Dermis lymphatic vessel endothelial cell (primary cell): ENCODE measurements at places on chromosomes 11 and 22. TPM values are rescaled to one million over a fixed set of nuclear protein-coding genes. Genes with fewer than 3 reads are reported as not detected.

MAJIN gene
- total RNA-seq, result not detected in 2 replicates

TRIM22 gene
- 30.5 and 46.6 TPM in 2 replicates for total RNA-seq

TSPO gene
- total RNA-seq, result 233 and 274 TPM in 2 replicates

APOBEC3G gene
- 4.3 and 6.7 TPM in 2 replicates for total RNA-seq

CDC45 gene
- total RNA-seq, result 3.1 and 4.0 TPM in 2 replicates

TSSK2 gene
- not detected in 2 replicates for total RNA-seq

NELL1 gene
- not detected in 2 replicates for total RNA-seq

OR4D5 gene
- not detected in 2 replicates for total RNA-seq

MS4A8 gene
- not detected in 2 replicates for total RNA-seq

EIF3D gene
- total RNA-seq, result 456 and 541 TPM in 2 replicates
